ENCODE measurements at places on chromosomes 2 and 18. TPM values are rescaled to one million over a fixed set of nuclear protein-coding genes. Genes with fewer than 3 reads are reported as not detected.

GRCh38 chr2:150931451-150931850 lies 330.2 kb downstream of the RBM43 start:
- H3K4me1 ChIP-seq, result no peaks in the 10 kb centered on the region
- no peak overlapping the region for H3K27ac ChIP-seq
- no peaks in the 10 kb centered on the region for H3K27me3 ChIP-seq
- H3K36me3 ChIP-seq, result no peaks in the 10 kb centered on the region
- DNase-seq, result no peak

- no peak overlapping the region for H3K4me3 ChIP-seq
- no peak for DNase-seq
- H3K4me1 ChIP-seq, result no peaks in the 10 kb centered on the region
- H3K27ac ChIP-seq, result no peak overlapping the region
- no peaks in the 10 kb centered on the region for H3K27me3 ChIP-seq
Observed at GRCh38 chr2:107534926-107535325, 291.8 kb upstream of the RGPD4 start.

- no peaks in the 10 kb centered on the region for H3K36me3 ChIP-seq
- no peaks in the 10 kb centered on the region for H3K4me1 ChIP-seq
- H3K27ac ChIP-seq, result no peak overlapping the region
Observed at GRCh38 chr2:129721846-129722245, 257.6 kb upstream of the RAB6C start.

DNA sequence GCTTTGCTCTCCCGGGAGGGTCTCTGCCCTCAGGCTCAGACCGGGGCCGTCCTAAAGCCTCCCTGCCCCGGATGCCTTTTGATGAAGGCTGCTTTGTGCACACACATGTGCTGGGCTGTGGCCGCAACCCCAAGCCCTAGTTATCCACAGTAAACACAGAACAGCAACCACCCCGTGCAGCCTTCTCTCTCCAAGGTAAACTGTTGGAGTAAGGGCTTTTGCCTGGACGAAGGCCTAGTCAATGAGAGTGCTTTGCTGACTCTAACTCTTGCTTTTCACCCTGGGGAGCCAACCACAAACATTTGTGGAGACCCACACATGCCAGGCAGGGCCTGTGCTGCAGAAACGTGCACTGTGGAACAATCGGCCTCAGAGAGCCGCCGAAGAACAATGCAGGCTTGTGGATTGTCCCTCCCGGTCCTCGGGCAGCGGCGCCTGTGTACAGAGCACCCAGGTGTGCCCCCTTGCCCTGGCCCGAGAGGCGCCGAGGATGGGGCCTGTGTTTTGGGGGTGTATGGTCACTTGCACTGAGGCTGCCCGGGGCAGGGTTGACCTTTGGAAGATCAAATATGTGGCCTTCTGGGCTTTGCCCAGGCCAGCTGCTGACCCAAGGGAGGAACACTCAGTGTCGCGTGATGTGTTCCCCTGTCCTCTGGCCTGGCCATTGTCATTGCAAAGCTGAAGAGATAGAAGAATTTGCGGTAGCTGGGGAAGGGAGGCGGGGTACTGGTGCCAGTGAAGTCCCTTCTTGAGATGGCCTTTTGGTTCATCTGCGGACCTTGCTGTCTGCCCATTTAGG lies 37.0 kb downstream of the CTIF start:
- H3K4me1 ChIP-seq, result no peaks in the 10 kb centered on the region
- H3K36me3 ChIP-seq, result no peaks in the 10 kb centered on the region
- no peaks in the 10 kb centered on the region for H3K27me3 ChIP-seq
- H3K27ac ChIP-seq, result no peak overlapping the region
- no peak overlapping the region for H3K4me3 ChIP-seq

GRCh38 chr2:47028846-47029560 lies 113.4 kb upstream of the MCFD2 start:
- peaks cover 19% of the 10 kb centered on the region for H3K36me3 ChIP-seq
- H3K27me3 ChIP-seq, result no peaks in the 10 kb centered on the region
- H3K4me1 ChIP-seq, result peaks cover 7% of the 10 kb centered on the region
- no peak for DNase-seq

- H3K4me3 ChIP-seq, result peak overlapping the region; percentile 2
- H3K36me3 ChIP-seq, result peaks cover 46% of the 10 kb centered on the region
- H3K27me3 ChIP-seq, result no peaks in the 10 kb centered on the region
- peaks cover 53% of the 10 kb centered on the region for H3K4me1 ChIP-seq
Observed at GRCh38 chr2:174581491-174581890, 16.1 kb downstream of the WIPF1 start.

DNA sequence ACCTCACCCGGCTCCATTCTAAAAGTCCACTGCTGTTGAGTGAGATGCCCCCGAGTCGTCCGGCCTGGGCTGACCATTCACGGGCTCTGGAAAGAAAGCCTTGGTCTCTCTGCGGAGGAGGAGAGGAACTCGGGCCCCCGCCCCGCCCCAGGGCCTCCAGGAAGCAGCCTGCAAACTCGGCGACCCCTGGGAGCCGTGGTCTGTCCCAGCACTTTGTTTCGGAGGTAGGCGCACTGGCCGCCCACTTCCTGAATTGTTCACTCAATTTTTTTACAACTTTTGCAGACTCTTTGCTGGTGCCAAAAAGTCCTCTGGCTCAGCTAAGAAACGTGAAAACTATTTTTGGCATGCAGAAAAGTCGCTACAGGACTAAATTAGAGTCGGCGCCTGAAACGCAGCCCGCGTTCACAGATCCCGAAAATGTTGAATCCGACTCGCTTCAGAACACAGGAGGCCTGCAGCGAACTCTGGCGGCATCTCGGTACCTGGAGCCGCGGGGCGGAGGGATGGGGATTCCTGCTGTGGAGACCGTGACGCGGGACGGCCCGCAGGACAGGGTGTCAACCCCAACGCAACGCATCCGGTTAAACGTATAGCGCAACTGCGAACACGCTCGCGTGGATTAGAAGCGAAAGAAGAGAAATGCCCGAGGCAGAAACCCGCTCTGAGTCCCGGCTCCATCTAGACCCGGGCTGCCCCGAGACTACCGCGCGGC lies 1.5 kb downstream of the PXDN start:
- H3K27me3 ChIP-seq, result peaks cover 41% of the 10 kb centered on the region
- peak overlapping the region; percentile 51 for H3K27ac ChIP-seq
- H3K4me3 ChIP-seq, result peak overlapping the region; percentile 78

DNA sequence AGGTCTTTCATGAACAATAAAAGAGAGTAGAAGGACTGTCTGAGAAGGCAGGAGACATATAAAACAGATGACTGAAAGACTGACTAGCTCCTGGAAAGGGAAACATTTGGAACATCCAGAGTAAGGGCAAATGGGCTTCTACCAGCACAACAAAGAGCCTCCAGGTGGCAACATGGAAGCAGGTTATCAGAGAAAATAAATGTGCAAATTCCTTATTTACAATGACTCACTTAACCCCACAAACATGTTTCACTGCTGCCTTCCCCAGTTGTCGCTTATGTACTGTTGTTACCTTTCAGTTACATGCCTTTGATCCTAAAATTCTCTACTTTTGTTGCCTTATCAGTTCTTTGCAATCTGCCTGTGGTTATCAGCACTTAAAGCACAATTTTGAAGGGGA lies 117.0 kb downstream of the HIBCH start:
- peaks cover 21% of the 10 kb centered on the region for H3K36me3 ChIP-seq
- H3K4me3 ChIP-seq, result no peak overlapping the region
- DNase-seq, result no peak
- no peaks in the 10 kb centered on the region for H3K4me1 ChIP-seq
- no peaks in the 10 kb centered on the region for H3K27me3 ChIP-seq

- no peaks in the 10 kb centered on the region for H3K27me3 ChIP-seq
- no peak overlapping the region for H3K4me3 ChIP-seq
- H3K4me1 ChIP-seq, result no peaks in the 10 kb centered on the region
- DNase-seq, result no peak
- H3K36me3 ChIP-seq, result peaks cover 3% of the 10 kb centered on the region
Observed at GRCh38 chr2:38978296-38978903, 88.7 kb downstream of the ARHGEF33 start.

- peak overlapping the region; percentile 84 for H3K27ac ChIP-seq
- H3K27me3 ChIP-seq, result no peaks in the 10 kb centered on the region
- DNase-seq, result no peak
- peaks cover 54% of the 10 kb centered on the region for H3K4me1 ChIP-seq
- peaks cover 20% of the 10 kb centered on the region for H3K36me3 ChIP-seq
Observed at GRCh38 chr2:160387558-160388262, 105.9 kb downstream of the RBMS1 start.

- no peaks in the 10 kb centered on the region for H3K27me3 ChIP-seq
- H3K4me3 ChIP-seq, result no peak overlapping the region
- DNase-seq, result no peak
- H3K36me3 ChIP-seq, result peaks cover 43% of the 10 kb centered on the region
Observed at GRCh38 chr18:69882965-69883668, 64.6 kb downstream of the CD226 start.

DNA sequence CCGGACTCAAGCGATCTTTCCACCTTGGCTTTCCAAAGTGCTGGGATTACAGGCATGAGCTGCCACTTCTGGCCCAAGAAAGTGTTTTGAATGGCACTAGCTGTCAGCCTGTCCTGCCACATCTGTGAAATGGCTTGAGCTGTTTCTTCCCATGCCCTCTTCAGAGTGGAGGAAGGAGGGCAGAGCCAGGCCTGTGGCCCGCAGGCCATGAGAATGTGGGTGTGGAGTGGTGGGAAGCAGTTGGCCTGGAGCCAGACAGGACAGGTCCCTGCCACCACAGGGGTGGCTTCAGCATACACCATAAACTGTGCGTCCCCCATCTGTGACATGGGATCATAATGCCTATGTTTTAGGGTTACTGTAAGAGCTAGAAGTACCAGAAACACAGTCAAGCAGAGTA lies 6.5 kb downstream of the SLC66A3 start:
- H3K27ac ChIP-seq, result no peak overlapping the region
- H3K27me3 ChIP-seq, result no peaks in the 10 kb centered on the region
- peaks cover 2% of the 10 kb centered on the region for H3K36me3 ChIP-seq
- no peak for DNase-seq
- H3K4me1 ChIP-seq, result peaks cover 2% of the 10 kb centered on the region

DNA sequence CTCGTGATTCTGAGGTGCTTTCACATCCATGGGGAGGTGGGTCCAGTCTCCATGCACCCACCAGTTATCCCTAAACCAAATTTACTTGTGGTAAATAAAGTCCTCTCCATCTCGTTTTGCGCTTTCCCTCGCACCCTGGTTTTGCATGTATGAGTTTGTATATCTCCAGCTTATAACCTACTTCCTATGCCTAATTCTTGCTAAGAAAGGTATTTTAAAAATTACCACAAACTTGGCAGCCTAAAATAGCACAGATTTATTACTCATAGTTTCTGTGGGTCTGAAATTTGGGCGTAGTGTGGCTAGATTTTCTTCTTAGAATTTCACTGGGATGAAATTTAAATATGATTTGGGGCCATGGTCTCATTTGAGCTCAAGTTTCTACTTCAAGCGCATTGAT lies 511.5 kb downstream of the NYAP2 start:
- no peaks in the 10 kb centered on the region for H3K4me1 ChIP-seq
- H3K27me3 ChIP-seq, result no peaks in the 10 kb centered on the region
- no peak overlapping the region for H3K4me3 ChIP-seq
- no peak overlapping the region for H3K27ac ChIP-seq
- H3K36me3 ChIP-seq, result no peaks in the 10 kb centered on the region

DNA sequence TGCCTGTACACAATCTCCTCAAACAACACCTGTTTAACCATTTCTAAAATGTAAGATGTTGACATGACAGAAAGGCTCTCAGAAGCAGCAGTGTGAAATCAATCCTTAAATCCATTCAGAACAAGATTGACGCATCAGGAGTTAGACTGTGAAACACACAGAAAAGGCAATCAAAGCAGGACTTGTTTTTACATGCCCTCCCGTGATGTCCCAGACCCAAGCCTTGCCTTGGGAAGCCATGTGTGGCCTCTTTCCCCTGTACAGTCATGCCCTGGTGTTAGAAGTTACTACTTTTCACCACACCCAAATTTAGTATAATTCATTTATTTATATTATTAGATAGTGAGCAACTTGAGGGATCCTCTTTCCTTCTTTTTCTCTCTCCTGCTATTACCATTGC lies 115.7 kb downstream of the NCKAP5 start:
- H3K4me3 ChIP-seq, result no peak overlapping the region
- no peaks in the 10 kb centered on the region for H3K4me1 ChIP-seq
- no peak overlapping the region for H3K27ac ChIP-seq
- no peaks in the 10 kb centered on the region for H3K27me3 ChIP-seq

DNA sequence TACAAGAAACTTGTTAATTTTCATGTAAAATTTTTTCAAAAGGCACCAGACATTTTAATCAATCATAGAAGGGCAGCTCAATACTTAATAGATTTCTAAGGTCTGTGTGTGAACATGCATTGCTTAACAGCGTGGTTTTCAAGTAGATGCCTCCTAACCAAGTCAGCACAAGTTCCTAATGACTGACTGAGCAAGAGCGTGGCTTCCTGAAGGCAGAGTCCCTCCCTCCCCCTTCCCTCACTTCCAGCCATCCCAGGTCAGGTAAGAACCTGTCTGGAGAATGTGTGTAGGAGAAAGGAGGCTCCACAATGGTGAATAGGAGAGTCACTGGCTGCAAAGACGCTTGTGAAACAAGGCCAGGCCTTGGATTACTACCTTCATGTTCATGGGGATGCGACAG lies 33.5 kb upstream of the DAPL1 start:
- H3K27me3 ChIP-seq, result peaks cover 4% of the 10 kb centered on the region
- H3K4me1 ChIP-seq, result no peaks in the 10 kb centered on the region
- H3K36me3 ChIP-seq, result no peaks in the 10 kb centered on the region
- no peak overlapping the region for H3K27ac ChIP-seq

DNA sequence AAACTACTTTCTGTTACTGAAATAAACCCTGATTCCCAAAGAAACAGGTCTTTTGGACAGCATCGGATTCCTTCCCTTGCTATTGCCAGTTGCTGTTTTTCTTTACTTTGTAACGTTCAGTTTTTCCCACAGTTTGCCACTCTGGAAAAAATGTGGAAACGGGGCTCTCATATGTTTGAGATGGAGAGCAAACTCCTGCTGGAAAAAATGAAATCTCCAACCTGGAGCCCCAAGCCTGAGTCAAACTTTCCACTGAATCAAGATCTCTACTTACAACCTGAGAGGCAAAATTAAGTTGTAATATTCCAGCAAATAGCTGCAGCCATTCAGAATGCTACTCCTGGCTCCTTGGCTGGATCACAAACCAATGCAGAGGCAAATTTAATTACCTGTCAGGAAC lies 270.7 kb downstream of the SRBD1 start:
- DNase-seq, result no peak
- no peaks in the 10 kb centered on the region for H3K36me3 ChIP-seq
- H3K4me3 ChIP-seq, result no peak overlapping the region
- H3K27me3 ChIP-seq, result peaks cover 4% of the 10 kb centered on the region
- H3K4me1 ChIP-seq, result no peaks in the 10 kb centered on the region
- no peak overlapping the region for H3K27ac ChIP-seq

GRCh38 chr2:147449323-147449991 lies 395.4 kb upstream of the ACVR2A start:
- peaks cover 5% of the 10 kb centered on the region for H3K36me3 ChIP-seq
- H3K4me3 ChIP-seq, result no peak overlapping the region
- DNase-seq, result no peak
- peaks cover 9% of the 10 kb centered on the region for H3K27me3 ChIP-seq
- no peak overlapping the region for H3K27ac ChIP-seq

GRCh38 chr2:61763605-61764034 lies 90.2 kb downstream of the FAM161A start:
- DNase-seq, result no peak
- peak overlapping the region; percentile 92 for H3K4me3 ChIP-seq
- H3K27ac ChIP-seq, result peak overlapping the region; percentile 97
- H3K27me3 ChIP-seq, result peaks cover 4% of the 10 kb centered on the region
- H3K36me3 ChIP-seq, result no peaks in the 10 kb centered on the region

ACTG2 gene
- total RNA-seq, result 0.43 TPM

CAPN14 gene
- total RNA-seq, result 0.28 TPM

MEX3C gene
- 53.3 TPM for total RNA-seq

GALNT14 gene
- not detected for total RNA-seq

OXER1 gene
- total RNA-seq, result not detected

BIRC6 gene
- 132 TPM for total RNA-seq

MTERF4 gene
- 88.1 TPM for total RNA-seq

KCNF1 gene
- not detected for total RNA-seq

SLC35F6 gene
- 19.7 TPM for total RNA-seq

ALPG gene
- not detected for total RNA-seq

SCN3A gene
- total RNA-seq, result not detected

CYTIP gene
- total RNA-seq, result 233 TPM

ADAM23 gene
- 3.1 TPM for total RNA-seq

CXCR1 gene
- total RNA-seq, result 0.19 TPM

BOLL gene
- total RNA-seq, result not detected

All from activated naive CD8-positive, alpha-beta T cell treated with anti-CD3 and anti-CD28 coated beads, Interleukin-2, amount 10 ng/mL, durations not matched to agents 7 days and 5 days (primary cell).